ENCODE measurements at places on chromosomes 6 and 20.

- no peak for DNase-seq
Observed at GRCh38 chr6:102216232-102216631, 822.7 kb downstream of the GRIK2 start.

GRCh38 chr6:47788498-47788884 lies 6.7 kb downstream of the OPN5 start:
- no peak for DNase-seq

DNA sequence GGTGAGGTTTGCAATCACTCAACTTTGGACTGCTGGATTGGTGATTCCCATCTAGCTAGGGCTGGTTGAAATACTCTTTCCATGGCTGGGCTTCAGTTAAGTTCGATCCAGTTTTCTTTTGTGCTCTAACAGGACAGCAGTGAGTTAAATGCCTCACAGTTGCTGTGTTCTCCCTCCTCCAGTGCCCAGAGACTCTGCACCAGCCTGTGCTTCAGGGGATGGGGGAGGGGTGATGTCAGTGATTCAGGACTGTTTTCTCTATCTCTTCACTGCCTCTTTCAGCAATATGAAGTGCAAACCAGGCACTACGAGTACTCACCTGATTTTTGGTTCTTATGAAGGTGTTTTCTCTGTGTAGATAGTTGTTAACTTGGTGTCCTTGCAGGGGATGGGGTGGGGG lies 88.2 kb upstream of the FAM83B start:
- DNase-seq, result no peak

GRCh38 chr20:32285621-32286371 lies 8.3 kb downstream of the KIF3B start:
- DNase-seq, result peak; percentile 18

- DNase-seq, result no peak
Observed at GRCh38 chr6:118770835-118771234, 119.4 kb upstream of the CEP85L start.

DNA sequence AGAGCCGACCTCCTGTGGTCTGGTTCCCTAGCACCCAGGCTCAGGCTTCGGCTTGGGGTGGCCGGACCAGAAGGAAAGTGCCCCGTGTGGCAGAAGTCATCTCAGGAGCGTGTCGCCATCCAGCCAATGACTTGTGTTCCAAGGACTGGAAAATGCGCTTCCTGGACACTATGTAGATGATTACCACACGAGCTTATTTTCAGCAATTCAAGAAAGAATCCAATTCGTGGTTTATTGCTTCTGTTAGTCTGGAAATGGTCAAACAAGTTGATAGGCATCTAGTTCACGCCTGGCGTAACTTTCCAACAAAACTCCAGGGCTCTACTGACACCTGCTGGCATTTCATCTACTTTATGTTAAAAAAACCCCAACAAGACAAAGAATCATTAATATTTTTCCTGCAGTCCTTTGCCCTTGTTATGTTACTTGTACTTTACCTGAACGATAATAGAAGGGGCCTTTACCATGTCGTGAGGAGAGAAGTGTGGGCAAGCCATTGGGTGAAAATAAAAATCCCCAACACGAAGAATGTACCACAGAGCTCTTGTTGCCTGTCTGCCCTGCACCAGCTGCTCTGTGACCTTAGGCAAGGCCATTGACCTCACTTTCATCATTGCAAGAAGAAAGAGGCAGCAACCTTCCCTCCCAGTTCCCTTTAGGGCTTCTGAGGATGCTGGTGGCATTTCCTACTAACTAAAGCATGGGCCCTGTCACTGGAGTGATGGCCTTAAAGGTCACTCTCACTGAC lies 154.7 kb upstream of the LAMP5 start:
- no peak for DNase-seq

DNA sequence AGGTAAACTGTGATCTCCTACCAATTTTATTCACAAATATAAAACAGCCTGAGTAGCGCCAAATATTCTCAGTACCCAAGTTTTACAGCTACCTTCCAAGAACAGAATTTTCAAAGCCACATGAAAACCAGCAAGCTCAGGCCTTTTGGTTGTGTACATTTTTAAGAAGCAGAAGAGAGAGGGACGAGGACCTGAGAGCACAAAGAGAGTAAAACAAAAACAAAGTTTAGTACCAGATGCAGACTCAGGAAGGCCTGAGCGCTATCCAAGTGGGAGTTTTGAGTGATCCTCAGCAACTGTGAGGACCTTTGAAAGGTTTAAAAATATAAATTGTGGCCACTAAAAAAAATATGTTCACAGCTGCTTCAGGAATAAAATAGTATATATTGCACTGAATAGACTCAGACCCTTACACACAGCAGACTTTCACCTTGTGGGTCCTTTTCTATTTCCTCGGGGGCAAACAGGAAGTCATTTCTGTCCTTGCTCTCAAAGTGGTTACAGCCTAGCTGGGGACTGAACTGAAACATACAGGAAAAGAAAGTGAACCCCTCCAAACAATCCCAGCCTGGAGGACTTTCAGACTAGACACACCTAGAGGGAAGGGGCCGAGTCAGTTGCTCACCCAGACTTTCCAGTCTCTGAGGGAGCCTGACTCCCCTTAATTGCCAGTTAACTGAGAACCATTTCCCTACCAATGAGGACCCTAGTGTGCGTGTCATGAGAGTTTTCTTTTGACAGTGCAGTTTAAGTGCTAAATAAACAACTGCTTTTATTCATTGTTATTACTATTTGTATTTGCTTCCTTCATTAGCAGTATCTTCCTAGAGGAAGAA lies 48.5 kb upstream of the NT5E start:
- DNase-seq, result no peak

- DNase-seq, result no peak
Observed at GRCh38 chr6:5338177-5338960, 77.1 kb downstream of the FARS2 start.

DNA sequence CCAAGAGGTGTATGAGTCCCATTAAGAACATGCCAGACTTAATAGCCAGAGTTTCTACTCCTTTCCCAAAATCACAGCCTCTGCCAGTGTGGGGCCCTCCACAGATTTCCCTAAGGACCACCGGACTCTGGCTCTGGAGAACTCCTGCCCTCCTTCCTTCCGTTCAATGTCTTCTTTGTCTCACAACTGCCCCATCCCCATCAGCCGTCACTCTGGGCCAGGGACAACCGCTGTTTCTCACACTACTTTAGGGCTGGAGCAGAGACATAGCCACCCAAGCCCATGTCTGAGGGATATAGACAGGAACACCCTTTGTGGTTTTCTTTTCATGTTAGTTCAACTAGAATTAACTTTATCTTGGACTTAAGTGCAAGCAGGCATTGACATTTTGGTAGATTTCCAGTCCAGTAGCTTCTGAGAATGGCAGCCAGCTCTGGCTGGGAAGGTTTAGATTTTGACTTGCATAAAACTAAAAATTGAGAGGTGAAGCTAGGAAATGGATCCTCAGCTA lies 6.7 kb upstream of the ACSS1 start:
- no peak for DNase-seq

- no peak for DNase-seq
Observed at GRCh38 chr6:75221116-75221515, 15.3 kb upstream of the COL12A1 start.

DNA sequence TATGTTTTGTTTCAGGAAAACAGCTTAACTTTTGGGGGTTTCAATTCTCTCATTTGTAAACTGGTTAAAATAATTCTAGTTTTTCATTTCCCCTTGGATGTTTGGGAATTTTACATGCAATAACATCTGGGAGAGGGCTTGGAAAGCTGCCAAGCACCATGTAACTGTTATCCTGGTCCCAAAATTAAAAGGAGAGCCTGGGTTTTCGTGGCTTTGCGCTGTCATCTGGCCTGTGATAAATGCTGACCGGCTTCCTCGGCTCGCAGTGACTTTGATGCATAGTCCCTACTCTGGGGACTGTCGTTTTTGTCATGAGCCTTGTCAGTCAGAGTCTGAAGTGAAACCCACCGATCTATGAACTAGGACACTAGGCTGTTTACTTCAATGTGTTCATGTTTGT lies 12.2 kb downstream of the SLC35F1 start:
- no peak for DNase-seq

DNA sequence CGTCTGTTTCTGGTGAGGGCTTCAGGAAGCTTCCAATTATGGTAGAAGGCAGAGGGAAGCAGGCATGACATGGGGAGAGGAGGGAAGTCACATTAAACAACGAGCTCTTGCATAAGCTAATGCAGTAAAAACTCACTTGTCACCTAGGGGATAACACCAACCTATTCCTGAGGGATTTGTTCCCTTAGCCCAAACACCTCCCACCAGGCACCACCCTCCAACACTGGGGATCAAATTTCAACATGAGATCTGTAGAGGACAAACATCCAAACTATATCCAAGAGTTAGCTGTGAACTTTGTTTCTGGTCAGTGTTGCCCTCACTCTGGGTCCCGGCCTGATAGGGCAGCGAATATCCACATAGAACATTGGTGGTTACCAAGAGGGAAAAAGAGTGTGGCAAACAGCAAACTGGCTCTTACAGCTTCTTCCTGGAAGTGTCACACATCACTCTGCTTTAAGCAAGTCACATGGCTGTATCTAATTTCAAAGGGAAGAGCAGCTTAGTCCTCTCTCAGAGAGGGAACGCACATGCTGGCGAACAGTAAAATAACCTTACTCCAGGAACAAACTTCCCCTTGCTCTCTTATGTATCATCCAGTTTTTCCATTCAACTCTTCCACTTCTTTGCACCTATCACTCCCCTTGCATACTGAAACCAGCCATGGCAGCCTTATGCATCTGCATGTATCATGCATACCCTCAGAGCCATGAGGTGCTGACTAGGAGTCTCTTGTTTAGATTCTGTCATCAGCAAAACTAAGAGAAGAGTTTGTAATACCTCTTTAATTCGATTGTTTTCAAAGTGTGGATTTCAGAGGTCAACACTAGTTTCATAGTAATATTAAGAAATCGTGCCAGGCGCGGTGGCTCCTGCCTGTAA lies 4.8 kb upstream of the MOCS1 start:
- no peak for DNase-seq

- peak; percentile 40 for DNase-seq
Observed at GRCh38 chr6:41182069-41183034, 18.6 kb downstream of the TREML2 start.

DNA sequence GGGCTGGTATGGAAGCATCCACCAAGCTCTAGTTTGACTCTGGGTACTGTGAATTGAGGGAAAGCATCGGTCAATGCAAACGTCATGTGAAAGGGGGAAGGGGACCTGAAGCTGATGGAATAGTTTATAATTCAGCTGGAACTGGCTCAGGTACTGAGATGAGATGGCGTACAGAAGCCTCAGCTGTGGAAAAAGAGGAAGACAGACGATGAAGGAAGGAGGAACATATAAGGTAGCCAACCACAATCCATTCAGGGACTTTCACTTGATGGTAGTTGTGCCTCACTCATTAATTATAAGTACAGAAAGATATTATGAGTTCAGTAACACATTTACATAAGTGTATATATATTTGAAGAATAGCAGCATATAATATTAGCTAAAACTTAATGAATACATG lies 2.7 kb downstream of the CALHM5 start:
- no peak for DNase-seq

DNA sequence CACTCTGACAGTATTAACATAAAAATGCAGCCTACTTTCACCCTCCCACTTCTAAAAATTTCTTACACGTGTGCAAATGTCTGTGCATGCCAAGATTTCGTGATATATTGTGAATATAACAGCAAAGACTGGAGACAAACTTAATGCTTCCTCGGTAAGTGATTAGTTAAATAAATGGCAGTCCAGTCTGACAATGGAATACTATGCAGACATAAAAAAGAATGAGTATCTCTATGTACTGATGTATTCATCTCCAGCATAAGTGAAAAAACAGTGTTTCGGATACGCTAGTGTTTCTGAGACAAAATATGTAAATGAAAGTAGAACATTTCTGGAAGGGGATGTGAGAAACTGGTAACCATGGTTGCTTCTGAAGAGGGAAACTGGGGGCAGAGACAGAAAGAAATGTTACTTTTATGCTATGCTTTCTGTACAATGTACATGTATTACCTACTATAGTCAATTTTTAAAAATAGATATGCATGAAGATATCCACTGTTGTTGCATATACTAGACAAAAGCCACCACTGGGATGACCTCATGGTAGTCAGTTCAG lies 7.0 kb downstream of the SLC22A23 start:
- no peak for DNase-seq

GRCh38 chr6:158231551-158232315 lies 63.6 kb downstream of the GTF2H5 start:
- peak; percentile 82 for DNase-seq

- DNase-seq, result no peak
Observed at GRCh38 chr6:109523478-109523877, 40.5 kb upstream of the ZBTB24 start.

DNA sequence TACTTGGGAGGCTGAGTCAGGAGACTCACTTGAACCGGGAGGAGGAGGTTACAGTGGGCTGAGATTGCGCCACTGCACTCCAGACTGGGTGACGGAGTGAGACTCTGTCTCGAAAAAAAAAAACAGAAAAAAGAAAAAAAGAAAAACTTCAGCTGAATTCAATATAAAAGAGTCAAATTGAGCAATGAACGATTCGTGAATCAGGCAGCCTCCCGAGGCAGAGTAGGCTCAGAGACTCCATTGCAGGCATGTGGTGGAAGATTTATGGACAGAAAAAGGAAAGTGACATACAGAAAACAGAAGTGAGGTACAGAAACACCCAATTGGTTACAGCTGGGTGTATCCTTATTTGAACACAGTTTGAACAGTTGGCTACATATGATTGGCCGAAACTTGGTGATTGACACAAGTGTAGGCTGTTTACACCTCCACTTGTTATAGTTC lies 56.3 kb downstream of the HLA-DPB1 start:
- no peak for DNase-seq

- DNase-seq, result no peak
Observed at GRCh38 chr6:135937106-135937505, 85.6 kb downstream of the PDE7B start.

GRCh38 chr20:60882836-60883235 lies 369.2 kb upstream of the CDH4 start:
- DNase-seq, result no peak
